Renal pelvis (tissue), 12 donors: ENCODE measurements at places on chromosomes 6 and 20.

DNA sequence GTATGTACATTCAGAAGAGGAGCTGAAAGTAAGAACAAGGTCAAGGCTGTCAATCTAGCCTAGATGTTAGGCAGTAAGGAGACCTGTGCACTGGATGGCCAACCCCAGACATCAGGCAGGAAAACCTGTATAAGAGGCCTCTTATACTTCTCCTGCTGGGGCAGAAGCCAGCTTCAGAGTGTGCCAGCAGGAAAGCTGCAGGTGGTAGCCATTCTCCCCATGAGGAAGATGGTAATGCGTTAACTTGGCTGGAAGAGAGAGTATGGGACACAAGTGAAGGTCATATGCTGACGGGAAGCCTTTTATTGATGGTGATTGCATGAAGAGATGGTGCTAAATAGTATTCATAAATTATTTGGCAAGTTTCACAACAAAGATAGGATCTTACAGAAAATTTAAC lies 20.6 kb downstream of the NHLRC1 start:
- DNase-seq: no peak

GRCh38 chr6:44868910-44869309 lies 459.2 kb upstream of the RUNX2 start:
- no peak for DNase-seq

GRCh38 chr6:157840261-157840660 lies 17.2 kb downstream of the SNX9 start:
- DNase-seq: no peak

DNA sequence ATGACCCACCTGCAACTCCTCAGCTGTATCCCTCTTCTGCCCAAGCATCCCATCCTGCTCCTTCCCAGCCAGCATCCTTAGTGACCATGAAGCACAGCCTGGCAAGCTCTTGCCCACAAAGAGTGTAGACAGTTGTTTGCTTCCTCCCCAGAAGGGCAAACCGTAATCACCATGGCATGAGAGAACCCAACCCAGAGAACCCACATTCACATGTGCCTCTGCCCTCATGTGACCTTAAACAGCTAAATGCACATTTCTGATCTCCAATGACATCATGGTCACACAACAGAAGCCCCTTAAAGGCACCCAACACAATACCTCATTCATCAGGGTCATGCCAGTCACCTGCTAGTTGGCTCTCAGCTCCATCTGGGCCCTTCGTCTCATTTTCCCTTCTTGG lies 162.8 kb upstream of the CDYL start:
- no peak for DNase-seq

- DNase-seq: no peak
Observed at GRCh38 chr20:31712112-31712553, 10.5 kb downstream of the BCL2L1 start.

GRCh38 chr20:8361006-8361652 lies 229.1 kb downstream of the PLCB1 start:
- DNase-seq: no peak

DNA sequence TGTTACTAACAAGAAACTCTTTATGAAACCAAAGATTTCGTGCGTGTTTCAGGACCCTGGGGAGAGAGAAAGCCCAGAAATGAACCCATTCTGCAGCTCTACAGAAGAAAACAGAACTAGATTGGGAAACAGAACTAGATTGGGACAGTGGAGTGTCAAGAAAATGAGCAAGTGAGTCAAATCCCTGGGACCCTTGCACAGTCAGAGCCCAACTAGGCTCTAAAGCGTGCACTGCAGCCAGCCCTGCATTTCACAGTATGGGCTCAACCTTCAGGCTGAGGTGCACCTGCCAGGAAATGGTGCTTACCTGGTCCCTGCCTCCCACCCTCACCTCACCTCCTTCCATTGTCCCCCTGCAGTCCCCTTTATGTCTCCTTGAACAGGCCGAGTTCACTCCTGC lies 39.7 kb downstream of the BFSP1 start:
- no peak for DNase-seq

GRCh38 chr20:1391640-1392442 lies 1.0 kb downstream of the FKBP1A start:
- no peak for DNase-seq

GRCh38 chr20:9214685-9215084 lies 145.8 kb downstream of the PLCB4 start:
- no peak for DNase-seq

GRCh38 chr6:139135578-139136545 lies 982 bp downstream of the HECA start:
- no peak for DNase-seq
